Hepatic stellate cell (primary cell): ENCODE measurements at places on chromosomes 2 and 18.

DNA sequence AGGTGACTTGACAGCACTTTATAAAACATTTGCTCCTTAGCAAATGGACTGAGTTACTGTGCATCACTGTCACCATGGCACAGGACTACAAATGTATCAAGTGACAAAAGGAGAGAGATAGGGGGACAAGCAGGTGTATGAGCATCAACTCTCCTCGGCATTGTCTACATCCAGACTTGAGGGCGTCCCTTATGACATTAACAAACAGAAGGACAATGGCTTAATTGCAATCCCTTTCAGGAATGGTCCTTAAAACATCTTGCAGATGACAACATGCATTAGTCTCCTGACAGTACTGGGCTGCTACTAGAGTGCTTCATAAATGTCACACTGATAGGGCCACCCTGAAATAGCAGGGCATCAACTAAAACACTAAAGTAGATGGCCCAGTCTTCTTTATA is 198.8 kb downstream of the PDE1A start:
- no peak for DNase-seq

GRCh38 chr18:48859311-48860268 is 91.2 kb downstream of the SMAD7 start:
- no peak for DNase-seq

DNA sequence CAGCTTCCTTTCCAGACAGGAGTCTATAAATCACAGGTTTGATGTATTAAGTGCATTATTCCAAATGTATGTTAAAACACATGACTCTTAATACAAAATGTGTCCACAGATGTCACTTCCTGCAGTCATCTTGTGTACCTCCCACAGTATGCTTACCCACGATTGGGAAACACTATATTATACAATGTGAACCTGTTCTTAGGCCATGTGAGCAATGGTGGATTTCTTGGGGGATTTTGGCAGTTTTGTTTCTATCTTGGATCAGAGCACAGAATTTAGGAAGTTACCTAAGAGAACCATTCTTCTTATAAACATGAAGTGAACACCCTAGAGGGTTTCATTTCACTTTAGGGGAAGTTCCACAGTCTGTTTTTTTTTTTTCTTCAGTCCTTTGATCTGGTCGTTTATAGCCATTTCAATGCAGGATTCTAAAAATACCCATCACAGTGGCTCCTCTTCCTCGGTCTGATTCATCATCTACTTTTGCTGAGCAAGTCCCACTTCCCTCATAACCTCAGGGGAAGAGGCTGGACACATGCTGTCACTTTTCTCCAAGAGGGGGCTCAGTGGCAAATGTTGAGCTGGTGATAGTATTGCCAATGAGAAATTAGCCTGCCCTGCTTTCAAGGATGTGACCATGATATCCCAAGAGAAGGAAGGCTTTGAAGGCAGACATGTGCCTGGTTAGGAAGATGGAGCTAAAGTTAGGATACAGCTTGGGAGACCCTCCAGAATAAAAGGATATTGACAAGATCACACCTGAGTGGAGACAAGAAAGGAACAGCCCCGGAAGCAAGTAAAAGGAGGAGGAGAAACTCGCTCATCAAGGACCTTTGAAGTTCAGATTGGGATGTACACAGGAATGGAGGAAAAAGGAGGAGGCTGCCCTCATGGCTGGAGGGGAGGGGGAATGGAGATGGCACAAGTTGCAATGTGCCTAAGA is 22.6 kb downstream of the PLEK start:
- no peak for DNase-seq

DNA sequence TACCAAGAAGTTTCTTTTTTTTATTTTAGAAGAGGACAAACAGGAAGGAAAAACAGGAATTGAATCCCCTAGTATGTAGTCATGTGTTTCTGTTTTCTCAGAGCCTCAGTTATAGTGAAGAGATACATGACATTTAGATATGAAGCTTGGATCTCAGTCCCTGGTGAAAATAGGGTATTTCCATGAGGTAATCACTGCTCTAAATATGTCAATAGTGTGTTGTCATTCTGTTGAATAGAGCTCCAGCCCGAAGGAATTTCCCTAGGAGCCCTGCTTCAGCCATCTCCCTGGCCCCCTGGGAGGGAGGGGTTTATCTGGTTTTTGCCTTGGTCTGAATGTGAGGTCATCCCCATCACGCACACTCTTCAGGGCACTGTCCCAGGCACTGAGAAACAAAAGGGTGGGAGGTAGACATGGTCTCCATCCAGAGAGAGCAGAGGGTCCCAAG is 47.1 kb upstream of the REL start:
- no peak for DNase-seq

GRCh38 chr2:36502081-36502480 is 95.9 kb downstream of the FEZ2 start:
- DNase-seq = no peak

GRCh38 chr18:8797206-8797605 is 91.8 kb downstream of the MTCL1 start:
- DNase-seq = no peak

- DNase-seq = no peak
Measured at GRCh38 chr2:169526451-169526850, 16.9 kb downstream of the KLHL41 start.

DNA sequence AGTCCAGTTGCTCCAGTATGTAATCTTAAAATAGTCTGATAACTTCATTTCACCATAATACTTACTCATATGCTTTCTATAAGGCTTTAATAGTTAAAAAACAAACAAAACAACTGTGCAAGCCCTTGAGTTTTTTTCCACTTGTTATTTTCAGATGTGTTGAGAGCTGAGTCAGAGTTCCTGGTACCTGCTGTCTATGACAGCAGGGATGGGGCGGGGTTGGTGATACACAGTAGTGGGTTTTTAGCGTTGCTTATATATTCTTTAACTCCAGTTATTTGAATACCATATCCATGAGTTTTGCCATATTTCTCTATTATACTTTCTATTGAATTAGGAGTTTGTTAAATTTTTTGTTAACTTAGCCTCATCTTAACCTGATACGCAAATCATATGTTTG is 5.0 kb downstream of the NAPG start:
- no peak for DNase-seq

- no peak for DNase-seq
Measured at GRCh38 chr2:62931536-62931935, 119.1 kb upstream of the OTX1 start.

DNA sequence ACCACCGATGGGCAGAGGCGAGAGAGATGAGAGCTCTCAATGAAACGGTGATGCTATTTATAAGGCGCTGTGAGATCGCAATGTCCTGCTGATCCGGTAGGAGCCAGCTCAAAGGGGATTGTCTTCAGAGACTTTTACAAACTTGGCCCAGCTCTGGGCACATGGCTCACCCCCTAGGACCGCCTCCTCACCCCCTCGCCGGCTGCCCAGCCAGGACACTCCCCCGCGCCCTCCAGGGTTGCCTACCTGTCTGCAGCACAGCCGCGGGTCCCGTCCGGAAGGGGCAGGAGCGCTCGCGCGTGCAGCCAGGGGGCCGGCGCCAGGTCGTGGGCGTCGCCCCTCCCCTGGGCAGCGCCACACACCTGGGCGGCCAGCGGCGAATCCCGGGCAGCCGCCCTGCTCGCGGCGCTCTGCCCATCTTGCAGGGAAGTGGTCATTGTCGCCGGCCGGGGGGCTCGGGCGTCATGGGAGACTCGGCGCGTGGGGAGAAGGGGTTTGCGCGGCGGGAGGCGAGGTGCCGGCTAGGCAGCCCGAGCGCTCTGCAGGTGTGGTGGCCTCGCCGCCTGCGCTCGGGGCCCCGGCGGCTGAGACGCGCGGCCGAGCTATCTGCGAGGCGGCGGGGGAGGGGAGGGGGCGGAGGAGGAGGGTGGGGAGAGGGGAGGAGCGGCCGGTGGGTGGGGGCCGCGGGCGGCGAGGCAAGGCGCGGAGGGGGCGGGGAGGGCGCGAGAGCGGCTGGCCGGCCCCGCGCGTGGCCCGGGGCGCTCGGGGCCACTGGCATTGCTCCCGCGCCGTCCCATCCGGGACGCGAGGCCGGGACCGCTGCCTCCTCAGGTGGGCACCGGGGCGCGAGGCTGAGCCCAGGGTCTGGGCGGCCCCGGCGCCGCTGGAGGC is at the start of gene GRB14:
TSS of gene GRB14 (minus strand) at position 610 of the 891 bp plus-strand sequence. CDS start at position 437, 173 bp downstream.
- DNase-seq = peak; percentile 37

GRCh38 chr2:23692851-23693605 is 233.9 kb downstream of the ATAD2B start:
- no peak for DNase-seq

GRCh38 chr18:48855422-48856377 is 95.1 kb downstream of the SMAD7 start:
- no peak for DNase-seq

GRCh38 chr2:78553866-78554647 is 471.4 kb upstream of the REG3G start:
- DNase-seq = no peak

DNA sequence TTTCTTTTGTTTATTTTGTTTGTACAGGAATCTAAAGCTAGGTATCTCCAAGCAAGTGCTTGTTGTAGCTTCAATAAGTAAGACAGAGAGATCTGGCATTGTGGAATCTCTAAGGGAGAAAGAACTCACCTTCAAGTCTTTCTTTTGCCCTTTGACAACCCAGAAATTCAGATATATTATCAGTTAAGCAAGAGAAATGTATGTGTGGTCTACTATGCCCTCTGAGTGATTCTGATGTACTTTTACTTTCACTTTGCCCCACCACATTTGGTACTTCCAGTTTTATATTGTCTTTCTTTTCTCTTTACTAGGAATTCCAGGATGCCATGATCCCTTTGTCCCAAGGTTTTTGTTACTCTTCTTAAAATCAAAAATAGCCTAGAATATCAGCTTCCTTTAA is 259.6 kb upstream of the PIK3C3 start:
- DNase-seq = no peak

GRCh38 chr2:191691016-191691735 is 13.2 kb downstream of the NABP1 start:
- peak; percentile 54 for DNase-seq

- DNase-seq = no peak
Measured at GRCh38 chr2:113156278-113157117, 17.3 kb upstream of the PSD4 start.

GRCh38 chr2:97957432-97958183 is 38.1 kb downstream of the TMEM131 start:
- DNase-seq = no peak

GRCh38 chr2:178530131-178530530 is 49.9 kb downstream of the PLEKHA3 start:
- no peak for DNase-seq

DNA sequence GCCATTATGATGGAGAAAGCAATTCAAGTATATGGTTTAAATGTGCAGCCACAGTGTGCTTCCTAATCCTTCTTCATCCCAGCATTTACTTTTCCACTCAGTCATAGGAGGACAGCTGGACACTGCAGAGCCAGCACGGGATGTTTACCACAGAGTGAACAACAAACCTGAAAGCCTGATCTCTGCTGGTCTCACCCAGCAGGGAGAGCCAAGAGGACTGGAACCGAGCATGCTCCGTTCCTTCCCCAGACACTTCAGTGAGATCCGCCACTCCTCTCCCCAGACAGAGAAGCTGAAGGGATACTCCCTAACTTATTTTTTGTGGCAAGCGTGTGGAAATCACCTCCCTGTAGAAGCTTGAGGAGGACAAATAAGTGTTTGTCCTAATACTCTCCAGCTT is 23.2 kb upstream of the GORASP2 start:
- DNase-seq = no peak

- DNase-seq = no peak
Measured at GRCh38 chr2:145026456-145027455, 506.8 kb upstream of the ZEB2 start.

DNA sequence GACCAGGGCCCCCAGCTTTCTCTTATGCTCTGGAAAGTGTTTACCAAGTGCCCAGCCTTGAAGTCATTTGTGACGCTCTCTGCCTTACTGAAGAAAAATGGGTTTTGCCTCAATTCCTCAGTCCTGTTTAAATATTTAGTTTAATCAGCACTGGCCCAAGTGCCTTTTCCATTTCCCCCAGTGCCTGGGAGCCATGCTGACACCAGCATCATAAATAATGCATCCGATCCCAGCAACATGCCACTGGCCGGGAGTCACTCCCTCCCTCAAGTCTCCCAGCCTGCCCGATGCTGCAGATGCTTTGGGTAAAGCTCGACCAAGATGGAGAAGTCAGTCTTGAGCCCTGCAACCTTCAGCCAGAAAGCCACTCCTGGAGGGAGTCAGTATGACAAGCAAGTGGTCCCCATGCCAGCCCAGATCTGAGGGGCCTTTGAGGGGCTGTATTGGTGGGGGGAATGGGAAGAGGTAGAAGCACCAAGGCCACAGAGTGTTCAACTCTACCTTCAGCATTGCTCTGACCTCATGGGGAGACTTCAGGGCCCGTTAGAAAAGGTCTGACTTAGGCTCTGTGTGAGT is 12.0 kb upstream of the MTA3 start:
- DNase-seq = no peak

DNA sequence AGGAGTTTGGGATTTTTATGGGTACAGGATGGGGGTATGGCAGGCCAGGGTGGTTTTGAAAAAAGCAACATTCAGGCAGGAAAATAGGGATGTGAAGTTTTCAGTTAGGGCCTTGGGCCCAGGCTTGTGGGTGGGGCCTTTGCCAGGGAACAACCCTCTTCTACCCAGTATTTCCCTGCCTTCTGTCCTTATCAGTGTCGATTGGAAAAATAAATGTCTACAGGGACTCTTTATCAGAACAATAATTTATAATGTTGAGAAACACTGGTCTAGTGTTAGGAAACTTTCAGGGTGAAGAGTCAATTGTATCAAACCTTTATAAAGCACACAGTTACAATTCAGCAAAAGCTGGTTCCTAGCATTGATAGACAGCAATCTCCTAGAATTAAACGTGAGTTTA is 214.1 kb upstream of the NABP1 start:
- DNase-seq = no peak

DNA sequence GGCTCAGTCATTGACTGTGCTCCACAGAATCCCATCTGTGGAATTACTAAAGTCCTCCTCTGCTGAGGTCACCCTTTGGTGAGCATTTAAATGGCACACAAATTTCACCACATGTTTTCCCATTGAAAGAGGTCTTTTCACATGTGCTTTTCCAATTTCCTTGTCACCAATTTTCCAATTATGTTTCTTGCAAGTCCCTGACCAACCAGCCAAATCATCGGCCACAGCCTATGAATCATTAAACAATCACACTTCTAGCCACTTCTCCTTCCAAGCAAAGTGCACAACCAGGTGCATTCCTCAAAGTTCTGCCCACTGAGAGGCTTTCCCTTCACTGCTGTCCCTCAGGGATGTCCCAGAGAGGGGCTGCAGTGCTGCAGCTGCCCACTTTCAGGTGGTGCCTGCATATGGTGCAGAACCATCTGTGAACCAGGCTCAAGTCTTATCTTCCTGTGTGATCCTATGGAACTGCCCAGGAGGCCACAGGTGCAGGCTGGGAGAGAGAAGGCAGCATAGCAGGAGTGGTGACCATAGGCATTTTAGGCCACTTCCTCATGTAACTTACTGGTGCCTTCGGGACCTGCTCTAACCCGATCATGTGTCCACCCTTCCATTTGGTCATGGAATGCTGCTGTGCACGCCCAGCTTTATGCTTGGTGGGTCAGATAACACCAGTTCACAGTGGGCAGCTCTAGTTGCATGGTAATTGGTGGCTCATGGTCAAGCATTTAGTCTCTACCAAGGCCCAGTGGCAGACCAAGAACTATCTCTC is 153.0 kb downstream of the SEPTIN10 start:
- DNase-seq = no peak
